ENCODE measurements at places on chromosomes 11 and 22.

- no peak for DNase-seq
These were observed 83.4 kb downstream of the SCN3B start for GRCh38 chr11:123570939-123571580.

DNA sequence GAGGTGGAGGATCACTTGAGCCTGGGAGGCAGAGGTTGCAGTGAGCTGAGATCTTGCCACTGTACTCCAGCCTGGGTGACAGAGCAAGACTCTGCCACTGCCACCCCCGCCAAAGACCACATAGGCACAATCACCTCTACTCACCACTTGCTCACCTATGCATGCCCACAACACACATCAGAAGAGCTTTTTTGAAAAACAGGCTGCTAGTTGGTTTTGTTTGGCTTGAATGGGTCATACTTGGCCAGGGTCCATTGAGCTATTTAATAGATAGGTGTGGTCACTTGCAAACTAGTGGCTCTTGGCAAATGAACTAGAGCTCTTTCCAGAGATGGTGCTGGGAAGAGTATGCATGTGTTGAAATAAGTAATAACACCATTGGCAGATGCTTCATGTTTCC is 80.1 kb downstream of the EMSY start:
- no peak for DNase-seq

GRCh38 chr11:112841729-112842128 is 119.5 kb upstream of the NCAM1 start:
- no peak for DNase-seq

- DNase-seq, result no peak
These were observed 14.2 kb downstream of the SMCO4 start for GRCh38 chr11:93528757-93529645.

GRCh38 chr11:123371506-123372297 is 58.4 kb upstream of the GRAMD1B start:
- DNase-seq, result no peak

GRCh38 chr11:73995731-73996130 is 13.1 kb upstream of the UCP2 start:
- DNase-seq, result no peak

DNA sequence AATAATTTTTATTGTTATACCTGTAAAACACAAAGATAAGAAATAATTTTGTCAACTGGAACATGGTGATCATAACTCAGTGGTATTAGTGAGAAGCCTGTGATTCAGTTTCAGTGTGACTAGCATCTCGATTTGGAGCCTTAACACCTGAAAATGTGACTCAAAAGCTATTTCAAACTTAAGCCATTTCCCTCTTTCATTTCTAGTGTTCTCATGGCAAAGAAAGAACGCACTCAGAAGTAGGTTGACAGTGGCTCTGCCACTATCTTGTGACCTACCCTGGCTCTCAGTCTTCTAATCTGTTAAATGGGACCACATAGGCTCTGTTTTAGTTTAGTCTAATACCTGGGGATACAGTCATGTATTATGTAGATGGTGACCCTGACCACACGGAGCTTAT is 62.7 kb downstream of the ISX start:
- no peak for DNase-seq

DNA sequence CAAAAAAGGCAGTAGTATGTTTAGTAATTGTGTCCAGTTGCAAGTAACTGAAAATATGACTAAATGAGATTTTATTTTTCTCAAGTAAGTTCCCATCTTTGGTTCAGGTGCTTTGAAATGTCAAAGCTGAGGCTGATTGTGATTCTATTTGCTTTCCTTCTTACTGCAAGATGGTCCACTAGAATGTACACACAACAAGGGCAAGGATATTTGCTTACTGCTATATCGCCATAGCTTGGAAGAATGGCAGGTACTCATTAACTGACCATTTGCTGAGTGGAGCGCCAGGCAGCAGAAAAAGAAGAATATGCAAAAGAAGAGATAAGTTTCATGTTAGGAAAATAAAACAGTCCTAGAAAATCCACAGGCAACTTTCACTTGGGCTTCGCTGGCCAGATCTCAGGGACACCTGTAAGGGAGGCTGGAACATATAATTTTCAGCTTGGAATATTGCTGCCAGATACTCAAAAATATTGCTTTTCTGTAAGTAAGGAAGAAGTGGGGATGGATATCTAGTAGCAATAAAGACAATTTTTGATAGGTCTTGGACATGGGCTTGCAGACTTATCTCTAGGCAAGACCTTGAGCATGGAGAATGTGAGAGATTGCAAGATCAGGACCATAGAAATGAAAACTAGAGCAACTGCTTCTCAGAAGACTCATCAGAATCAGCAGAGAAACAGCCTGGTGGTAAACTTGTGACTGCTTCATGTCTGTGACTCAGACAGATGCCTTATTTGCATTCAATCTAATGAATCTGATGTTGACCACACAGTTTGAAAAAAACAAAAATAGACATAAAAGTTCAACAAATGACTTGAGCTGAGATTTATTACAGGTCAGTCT is 44.8 kb upstream of the OR9Q1 start:
- no peak for DNase-seq

- no peak for DNase-seq
These were observed 96.7 kb upstream of the OR9G4 start for GRCh38 chr11:56845121-56845732.

- no peak for DNase-seq
These were observed 16.9 kb downstream of the MRGPRG start for GRCh38 chr11:3201677-3202181.

DNA sequence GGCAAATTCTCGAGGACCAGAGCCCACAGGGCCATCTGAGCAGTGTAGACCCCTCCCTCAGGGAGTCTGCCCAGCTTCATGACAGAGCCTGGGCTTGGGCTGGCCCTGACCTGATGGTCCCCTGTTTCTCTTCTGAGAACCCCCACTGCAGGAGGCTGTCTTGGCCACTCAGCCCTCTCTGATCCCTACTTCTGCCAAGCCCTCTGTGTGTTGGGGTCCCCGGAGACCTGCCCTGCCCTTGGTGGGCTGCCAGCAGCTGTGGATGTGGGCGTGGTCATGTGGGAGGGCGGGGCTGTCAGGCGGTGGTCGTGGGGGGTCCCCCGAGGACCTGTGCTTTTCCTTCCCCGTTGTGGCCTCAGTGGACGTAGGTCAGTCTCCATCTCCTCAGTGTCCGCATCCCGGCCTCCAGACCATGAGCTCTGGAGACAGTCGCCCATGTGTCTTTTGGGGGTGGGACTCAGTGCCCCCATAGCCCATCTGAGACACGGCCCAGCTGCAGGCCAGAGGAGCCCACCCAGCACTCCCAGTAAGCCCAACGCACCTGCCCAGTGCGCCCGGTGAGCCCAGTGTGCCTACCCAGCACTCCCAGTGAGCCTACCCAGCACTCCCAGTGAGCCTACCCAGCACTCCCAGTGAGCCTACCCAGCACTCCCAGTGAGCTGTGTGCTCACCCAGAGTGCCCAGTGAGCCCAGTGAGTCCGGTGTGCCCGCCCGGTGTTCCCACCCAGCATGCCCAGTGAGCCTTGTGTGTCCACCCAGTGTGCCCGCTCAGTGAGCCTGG is 409.2 kb downstream of the TBC1D22A start:
- no peak for DNase-seq

- DNase-seq, result no peak
These were observed 125.4 kb downstream of the LUZP2 start for GRCh38 chr11:24622262-24622661.

GRCh38 chr11:102226702-102227490 is 90.4 kb upstream of the BIRC3 start:
- DNase-seq, result no peak

DNA sequence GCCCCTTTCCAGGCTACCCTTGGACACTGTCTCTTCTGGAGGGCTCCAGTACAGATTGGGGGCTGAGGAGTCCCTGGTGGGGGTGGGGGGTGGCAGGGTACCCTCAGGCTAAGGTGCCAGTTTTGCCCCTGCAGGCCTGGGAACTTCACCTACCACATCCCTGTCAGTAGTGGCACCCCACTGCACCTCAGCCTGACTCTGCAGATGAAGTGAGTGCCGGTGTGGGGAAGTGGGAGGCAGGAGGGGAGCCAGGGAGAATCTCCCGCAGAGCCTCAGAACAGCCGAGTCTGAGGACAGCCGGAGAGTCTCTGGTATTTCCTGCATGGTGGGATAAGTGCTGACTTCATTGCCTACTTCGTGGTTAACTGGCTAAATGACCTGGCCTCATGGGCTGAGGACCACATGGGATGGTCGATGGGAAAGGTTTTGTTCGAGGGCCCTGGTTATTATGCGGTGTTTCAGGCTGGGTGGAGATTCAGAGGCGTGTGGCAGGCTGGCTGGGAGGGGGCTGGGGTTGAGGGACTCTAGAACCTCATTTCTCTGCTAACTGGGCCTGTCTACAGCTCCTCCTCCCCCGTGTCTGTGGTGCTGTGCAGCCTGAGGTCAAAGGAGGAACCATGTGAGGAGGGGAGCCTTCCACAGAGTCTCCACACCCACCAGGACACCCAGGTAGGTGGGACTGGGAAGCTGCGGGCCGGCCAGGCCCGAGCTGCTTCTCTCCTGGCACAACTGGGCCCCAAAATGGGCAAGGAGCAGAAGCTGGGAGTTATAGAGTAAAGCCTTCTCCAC is 8.5 kb downstream of the TMEM258 start:
- no peak for DNase-seq

- no peak for DNase-seq
These were observed 21.6 kb downstream of the NNMT start for GRCh38 chr11:114317787-114318137.

DNA sequence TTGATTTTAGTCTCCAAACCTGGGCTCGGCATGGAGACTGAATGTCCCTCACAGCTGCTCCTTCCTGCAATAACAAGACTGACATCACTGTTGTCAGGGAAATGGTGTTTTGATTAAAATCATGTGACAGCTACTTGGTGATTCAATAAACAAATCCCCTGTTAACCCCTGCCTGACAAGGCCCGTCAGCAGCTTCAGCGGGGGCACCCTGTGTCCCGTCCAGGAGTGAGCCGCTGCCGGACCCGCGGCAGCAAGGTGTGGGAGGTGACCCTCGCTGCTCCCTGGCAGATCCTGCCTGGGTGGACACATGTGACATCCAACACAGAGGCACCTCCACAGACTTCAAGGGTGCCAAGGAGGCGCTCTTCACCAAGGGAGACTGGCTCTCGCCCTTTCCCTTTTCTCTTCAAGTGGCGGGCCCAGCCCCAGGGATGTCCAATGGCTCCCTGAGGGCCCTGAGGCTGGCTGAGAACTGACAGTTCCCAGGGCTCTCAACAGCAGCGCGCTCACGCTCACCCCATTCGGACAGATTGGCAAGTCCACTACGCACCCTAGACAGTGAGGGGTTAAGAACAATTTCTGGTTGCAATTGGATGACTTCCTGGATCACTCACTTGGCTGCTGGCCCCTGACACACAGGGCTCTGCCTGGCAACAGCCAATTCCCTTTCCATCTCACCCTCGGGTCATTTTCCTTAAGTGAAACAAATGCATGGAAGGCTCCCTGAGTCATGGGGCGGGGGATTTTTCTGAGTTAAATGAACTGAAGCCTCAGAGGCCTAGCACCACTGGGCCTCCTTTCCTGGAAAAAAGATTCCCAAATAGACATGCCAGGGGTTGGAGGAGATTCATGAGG is 30.7 kb downstream of the PPP2R1B start:
- DNase-seq, result no peak

GRCh38 chr11:34654483-34655334 is 33.8 kb downstream of the EHF start:
- no peak for DNase-seq

GRCh38 chr11:31484497-31484896 is 24.9 kb downstream of the IMMP1L start:
- no peak for DNase-seq

- DNase-seq, result peak; percentile 70
These were observed 913 bp downstream of the ZNHIT2 start for GRCh38 chr11:65116370-65117205.

GRCh38 chr11:2509481-2510001 is 64.7 kb downstream of the KCNQ1 start:
- no peak for DNase-seq

GRCh38 chr22:37298748-37299495 is 16.6 kb downstream of the CYTH4 start:
- DNase-seq, result no peak

DNA sequence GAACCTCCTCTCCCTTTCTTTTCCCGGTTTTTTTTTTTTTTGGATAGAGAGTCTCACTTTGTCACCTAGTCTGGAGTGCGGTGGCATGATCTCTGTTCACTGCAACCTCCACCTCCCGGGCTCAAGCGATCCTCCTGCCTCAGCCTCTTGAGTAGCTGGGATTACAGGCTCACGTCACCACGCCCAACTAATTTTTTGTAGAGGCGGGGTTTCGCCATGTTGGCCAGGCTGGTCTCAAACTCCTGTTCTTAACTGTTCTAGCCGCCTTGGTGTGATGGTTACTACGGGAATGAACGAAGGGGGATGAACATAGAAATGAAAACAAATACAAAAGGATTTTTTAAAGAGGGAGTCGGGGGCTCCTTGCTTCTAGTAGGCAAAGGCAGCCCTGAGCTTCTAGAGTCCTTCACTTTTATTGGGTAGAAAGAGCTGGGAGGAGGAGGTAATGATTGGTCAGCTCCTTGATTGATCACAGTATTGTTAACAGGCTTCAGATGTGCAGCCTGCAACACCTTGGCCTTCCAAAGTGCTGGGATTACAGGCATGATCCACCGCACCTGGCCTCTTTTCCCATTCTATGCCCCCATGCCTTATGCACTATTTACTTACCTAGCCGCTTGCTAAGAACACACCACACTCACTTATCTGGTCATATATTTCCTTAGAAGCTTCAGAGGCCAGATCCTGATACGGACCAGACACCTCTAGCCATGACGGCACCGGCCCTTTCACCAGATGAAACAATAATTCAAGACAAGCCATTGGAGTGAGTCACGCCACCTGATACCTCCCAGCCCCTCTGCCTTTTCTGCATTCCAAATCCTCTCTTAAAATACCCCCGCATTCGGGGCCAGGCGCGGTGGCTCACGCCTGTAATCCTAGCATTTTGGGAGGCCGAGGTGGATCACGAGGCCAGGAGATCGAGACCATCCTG is 20.7 kb downstream of the SUSD2 start:
- DNase-seq, result no peak

GRCh38 chr11:90344546-90344945 is 121.7 kb upstream of the CHORDC1 start:
- DNase-seq, result no peak

DNA sequence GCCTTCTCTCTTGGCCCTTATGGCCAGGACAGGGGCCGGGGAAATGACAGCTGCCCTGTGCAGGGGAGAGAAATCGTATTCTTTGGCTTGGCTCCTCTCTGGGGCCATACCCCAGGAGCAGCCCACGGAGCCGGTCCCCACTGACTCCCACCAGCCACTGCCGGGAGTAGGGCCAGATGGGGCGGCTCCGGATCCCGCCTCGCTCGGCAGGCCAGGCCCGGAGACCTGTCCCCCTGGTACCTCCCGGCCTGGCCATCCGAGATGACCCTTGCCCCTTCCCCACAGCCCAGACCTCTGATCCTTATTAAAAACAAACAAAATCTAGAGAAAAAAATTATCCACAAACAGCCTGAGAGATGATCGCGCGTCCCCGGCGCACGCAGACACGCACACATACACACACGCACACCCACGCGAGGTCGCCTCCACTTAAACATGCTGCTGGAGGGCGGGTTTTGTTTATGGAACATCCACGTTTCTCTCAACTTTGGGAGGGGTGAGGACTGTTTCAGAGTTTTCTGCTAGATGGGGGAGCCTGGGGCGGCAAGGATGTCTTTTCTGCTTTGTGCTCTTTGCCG is 59.1 kb downstream of the IGLL1 start:
- DNase-seq, result no peak

GRCh38 chr22:46541536-46541935 is 4.1 kb upstream of the CELSR1 start:
- DNase-seq, result no peak

Measured in activated CD4-positive, alpha-beta T cell treated with anti-CD3 and anti-CD28 coated beads, Interleukin-2, amount 50 U/mL, for 48 hours (primary cell).